ELF-1 (cell line): ENCODE measurements at places on chromosomes 7 and 10.

- DNase-seq, result no peak
Measured at GRCh38 chr7:92460510-92460909, 13.2 kb downstream of the GATAD1 start.

- DNase-seq, result no peak
Measured at GRCh38 chr10:96978621-96979154, 146.6 kb downstream of the LCOR start.

GRCh38 chr10:73653701-73654100 is 2.1 kb downstream of the SYNPO2L start:
- DNase-seq, result peak; percentile 38

DNA sequence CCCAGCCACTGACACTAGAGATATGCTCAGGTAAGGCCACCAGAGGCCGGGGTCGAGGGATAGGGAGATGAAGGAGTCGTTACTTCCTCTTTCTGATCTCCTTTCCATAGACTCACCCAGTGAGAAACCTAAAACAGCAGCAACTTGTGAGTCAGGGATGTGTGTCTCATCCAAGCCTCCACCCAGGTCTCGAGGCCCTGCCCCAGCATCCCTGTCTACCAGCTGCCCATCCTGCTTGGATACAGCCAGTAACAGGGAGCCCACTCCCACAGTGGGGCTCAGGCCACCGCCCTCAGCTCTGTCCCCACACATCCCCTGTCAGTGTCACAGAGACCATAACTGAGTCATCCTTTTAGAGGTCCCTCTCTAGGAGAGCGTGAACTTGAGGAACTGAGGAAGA is 49.6 kb upstream of the CHST15 start:
- no peak for DNase-seq

- DNase-seq, result no peak
Measured at GRCh38 chr10:32293581-32293980, 53.4 kb downstream of the EPC1 start.

DNA sequence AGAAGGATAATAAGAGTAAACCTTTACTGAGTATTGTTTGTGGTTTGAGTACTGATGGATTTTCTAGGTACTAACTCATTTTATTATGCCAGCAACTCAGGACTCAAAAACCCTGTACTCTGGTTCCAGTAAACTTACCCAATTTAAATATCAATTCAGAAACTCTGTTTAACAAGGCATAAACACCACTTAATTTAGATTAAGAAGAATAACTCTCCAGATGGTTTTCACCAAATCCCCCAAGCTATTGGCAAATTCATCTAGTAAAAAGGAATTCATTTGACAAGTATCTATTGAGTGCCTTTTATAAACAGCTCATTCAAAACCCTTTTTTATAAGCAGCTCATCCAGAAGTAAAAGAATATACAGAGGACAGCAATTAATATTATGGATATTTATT is 572.4 kb downstream of the PHTF2 start:
- DNase-seq, result no peak

DNA sequence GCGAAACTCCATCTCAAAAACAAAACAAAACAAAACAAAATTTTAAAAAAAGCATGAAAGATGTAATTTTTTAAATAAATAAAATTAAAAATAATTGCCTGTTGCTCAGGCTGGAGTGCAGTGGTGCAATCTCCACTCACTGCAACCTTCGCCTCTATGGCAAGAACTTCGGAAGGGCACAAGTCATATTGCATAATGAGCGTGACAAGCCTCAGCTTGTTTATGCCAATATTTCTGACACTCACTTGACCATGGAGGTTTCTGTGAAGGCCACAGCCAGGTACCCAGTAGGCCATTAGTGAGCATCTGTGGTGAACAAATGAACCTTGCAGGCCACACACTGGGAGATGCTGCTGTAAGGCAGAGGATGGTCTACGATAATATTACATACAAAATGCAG is 106.1 kb upstream of the KMT2C start:
- no peak for DNase-seq

GRCh38 chr7:152527610-152528032 is 91.8 kb upstream of the KMT2C start:
- DNase-seq, result no peak

DNA sequence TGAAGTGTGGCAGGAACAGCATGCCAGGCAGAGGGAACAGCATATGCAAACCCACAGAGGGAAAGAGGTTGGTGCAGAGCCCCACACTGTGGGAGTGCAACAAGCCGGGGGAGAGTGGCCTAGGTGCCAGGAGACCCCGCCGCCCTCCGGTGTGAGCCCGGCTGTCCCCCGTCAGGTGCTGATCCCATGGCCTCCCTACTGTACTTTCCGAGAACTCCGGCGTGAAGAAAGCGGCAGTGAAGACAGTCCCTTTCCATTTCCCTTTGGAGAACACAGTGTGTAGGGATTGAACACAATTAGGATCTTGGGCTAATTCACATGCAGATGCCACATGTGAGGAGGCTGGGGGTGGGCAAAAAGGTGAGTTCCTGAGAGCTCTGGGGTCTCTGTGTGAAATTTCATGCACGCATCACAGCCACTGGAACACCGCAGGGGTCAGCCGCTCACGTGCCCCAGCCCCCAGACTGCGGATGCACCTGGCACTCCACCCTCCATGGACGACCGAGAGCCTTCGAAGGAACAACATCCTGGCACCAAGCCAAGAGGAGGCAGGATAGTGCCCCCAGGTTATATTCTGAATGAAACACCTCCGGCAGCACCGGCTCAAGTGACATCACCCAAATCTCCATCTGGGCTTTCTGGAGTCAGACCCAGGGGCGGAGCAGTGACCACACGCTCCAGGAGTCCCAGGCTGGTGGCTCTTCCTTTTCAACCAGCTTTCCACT is 82.1 kb upstream of the PPP2R2D start:
- DNase-seq, result peak; percentile 56

DNA sequence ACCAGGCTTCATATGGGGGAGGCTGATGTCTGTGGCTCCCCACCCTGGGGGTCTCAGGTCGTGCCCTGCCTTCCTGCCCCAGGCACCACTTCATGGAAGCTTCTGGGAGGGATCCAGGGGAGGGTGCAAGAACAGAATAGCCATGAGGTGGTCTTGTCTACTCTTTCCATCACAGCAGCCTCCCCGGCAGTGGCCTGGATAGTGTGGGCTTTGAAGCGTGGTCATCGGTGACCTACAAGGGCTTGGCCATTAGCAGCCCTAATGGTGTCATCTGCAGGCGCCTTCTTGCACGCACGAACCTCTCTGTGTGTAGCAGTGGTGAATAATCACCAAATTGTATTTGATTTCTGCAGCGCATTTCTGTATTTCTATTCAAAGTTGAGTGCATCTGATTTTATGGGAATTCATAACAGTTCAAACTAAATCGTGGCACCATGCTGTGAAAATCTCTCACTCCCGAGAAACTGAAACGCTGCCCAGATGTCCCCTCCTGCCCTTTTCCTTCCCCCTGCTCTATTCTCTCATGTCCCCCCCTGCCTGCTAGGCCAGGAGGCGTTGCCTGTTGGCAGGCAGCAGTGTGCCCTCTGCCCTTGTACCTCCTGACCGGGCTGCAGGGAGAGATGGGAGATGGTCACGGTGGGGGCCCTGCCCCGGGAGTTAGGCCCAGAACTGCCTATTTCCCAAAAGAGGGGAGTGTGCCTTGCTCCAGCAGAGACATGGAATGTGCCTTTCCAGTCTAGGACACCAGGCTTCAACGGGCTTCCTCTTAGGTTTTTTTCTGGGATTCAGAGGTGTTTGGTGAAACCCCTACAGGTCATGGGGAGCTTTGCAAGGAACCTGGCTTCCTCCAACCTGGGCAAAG is 34.8 kb downstream of the CDH23 start:
- no peak for DNase-seq

- no peak for DNase-seq
Measured at GRCh38 chr7:142847353-142847752, 7.5 kb upstream of the EPHB6 start.

- DNase-seq, result no peak
Measured at GRCh38 chr10:124143721-124144120, 50.3 kb upstream of the CHST15 start.

DNA sequence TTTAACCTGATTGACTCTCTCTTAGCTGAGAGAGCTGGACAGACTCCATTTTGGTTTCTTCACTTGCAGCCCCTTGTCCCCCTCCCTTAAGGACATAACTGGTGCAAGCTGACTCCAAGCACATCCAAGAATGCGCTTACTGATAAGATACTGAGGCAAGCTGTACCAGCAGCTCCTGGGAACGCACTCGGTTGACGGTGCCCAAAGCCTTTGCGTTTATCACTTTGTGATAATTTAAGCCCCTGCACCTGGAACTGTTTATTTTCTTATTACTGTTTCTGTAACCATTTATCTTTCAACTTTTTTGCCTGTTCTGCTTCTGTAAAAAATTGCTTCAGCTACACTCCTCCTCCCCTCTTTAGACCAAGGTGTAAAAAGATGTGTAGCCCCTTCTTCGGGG is 8.5 kb downstream of the AKR1B15 start:
- DNase-seq, result no peak

DNA sequence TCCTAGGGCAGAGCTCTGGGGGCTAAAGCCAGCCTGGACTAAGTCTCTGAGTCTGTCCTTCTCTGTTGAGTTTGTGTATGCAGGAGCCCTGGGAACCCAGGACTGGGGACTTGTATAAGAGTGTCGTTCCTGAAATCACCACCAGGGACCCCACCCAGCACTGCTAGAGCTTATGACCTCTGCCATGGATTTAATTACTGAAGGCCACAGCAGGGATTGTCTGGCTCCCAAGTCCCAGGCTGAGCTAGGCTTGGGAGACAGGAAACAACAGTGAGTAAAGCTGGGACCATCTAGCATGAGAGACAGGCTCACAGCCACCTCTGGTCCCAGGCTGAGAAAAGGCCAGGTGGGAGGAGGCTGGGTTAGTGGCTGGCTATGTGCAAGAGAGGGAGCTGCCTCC is 1.4 kb upstream of the TSPAN15 start:
- peak; percentile 90 for DNase-seq

DNA sequence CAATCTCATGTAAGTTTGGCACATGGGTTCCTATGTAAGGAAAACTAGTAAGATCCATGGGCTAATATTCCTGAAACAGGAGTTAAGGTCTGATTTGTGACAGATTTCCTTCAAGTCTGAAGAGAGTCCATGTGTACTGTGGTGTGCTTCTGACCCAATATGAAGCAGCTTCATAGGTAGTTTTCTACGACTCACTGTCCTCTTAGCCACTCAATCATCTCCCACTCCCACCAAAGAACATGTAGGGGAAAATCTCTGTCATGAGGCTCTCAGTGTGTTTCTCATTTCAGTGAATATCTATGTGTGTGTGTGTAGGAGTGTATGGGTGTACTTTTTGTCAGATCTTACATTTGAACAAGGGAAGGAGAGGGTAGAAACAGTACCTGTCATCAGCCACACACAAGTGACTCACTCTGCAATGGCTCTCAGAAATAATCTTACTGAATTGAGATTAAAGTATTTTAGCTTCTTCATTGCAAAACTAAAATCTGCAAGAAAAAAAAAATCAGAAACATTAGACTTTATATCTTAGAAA is 31.1 kb downstream of the RELN start:
- DNase-seq, result no peak

DNA sequence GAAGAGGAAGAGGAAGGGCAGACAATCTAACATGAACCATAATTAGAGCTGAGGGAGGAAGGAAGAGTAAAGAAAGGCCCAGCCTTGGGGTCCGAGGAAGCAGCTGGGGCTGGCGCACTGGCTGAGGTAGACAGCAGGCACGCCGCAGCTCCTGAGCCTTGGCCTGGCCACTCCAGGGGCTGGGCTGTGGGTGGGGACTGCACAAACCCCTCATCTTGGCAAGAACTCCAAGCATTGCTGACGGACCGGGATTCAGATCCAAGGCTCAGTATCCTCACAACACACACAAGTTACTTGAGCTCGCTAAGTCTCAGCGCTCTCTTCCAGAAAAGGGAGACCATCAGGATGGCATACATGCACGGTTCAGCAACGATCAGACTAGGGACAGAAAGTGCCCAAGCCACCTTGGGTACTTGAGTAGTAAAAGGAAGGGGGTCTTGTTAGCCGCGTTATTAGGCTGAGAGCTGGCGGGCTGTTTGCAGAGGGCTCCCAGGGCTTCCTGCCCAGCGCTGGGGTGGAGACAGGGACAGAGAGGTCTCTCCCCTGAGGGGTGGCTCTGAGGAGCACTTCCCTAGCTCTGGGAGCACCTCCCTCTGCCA is 4.5 kb downstream of the TNS3 start:
- no peak for DNase-seq

GRCh38 chr10:50931948-50932431 is 46.6 kb upstream of the A1CF start:
- no peak for DNase-seq

DNA sequence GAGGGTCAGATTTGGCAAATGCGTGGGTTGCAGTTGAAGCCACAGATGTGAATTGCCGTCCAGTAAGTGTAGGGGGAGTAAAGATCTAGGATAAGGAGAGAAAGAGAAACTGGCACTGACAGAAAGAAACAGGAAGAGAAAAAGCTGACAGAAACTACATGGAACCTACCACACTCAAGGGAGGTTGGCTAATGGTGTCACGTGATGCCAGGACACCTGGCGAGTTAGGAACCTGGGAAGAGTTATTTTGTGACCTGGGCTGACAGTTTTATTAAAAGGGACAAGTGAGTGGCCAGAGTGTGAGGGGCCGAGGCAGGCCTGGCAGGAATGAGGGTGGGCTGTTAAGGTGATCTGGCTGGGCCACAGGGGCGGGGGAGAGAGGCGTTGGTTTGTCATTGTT is 188.7 kb downstream of the ADARB2 start:
- no peak for DNase-seq

GRCh38 chr10:51170518-51171245 is 96.4 kb downstream of the PRKG1 start:
- DNase-seq, result no peak

- DNase-seq, result no peak
Measured at GRCh38 chr10:61986788-61987492, 85.4 kb downstream of the ARID5B start.

DNA sequence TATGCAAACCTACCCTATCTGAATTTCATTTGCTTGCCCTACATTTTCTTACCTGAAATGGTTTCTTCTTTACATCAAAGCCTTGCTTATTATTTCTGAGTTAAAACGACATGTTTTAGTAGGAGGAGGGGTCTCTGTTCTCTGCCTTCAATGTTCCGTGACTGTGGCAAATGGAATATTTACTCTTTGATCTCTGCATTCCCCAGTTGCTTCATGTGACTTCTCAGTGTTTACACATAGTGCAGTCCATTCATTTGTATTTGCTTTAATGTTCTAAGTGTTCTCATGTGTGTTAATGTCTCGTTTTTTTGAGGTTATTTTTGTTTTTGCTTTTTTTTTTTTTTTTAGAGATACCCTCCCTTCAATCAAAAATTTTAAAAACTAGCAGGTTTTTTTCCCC is 75.8 kb downstream of the GNAI1 start:
- DNase-seq, result no peak

- no peak for DNase-seq
Measured at GRCh38 chr10:84739641-84740040, 411.3 kb downstream of the CCSER2 start.

DNA sequence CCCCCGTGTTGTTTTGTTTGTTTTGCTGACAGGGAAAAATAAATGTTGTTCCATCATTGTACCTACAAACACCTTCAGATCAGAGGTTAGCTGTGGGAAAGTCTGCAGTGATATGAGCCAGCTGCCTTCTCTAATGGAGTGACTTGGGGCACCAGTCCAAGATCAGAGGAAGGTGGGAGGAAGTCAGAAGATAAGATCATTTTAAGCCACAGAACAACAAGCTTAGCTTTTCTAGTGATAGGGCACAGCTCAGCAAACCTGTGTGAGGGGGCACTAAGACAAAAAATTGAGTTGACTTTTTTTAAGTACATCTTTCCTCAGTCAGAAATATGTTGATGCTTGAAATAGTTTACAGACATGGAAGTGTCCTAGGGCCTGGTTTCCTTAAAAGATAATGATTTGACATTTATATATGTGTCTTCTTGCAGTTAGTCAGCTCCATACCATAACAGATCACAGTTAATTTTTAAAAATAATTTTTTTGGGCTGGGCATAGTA is 240.3 kb upstream of the KAT6B start:
- DNase-seq, result peak; percentile 16
